ENCODE measurements at places on chromosomes 3 and 15.

- DNase-seq = no peak
These were observed 1020.5 kb upstream of the CFAP20DC start for GRCh38 chr3:60070366-60070765.

DNA sequence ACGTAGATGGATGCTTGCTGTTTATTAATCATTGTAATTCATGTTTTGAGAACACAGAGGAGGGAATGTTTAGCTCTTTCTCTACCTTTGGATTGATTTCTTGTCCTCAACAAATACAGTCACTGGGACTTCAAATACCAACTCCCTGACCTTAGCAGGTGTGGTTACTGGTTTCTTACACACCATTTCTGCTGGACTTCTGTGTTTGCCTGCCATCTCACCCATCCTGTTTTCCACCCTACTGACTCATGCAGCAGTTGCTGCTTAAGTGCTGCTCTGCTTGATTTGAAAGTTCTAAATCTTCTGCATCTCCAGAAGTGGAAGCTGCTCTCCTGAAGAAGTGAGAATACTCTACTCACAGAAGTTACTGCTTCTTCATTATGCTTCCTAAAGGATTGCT, 170.3 kb downstream of the ZPLD1 start:
- no peak for DNase-seq

DNA sequence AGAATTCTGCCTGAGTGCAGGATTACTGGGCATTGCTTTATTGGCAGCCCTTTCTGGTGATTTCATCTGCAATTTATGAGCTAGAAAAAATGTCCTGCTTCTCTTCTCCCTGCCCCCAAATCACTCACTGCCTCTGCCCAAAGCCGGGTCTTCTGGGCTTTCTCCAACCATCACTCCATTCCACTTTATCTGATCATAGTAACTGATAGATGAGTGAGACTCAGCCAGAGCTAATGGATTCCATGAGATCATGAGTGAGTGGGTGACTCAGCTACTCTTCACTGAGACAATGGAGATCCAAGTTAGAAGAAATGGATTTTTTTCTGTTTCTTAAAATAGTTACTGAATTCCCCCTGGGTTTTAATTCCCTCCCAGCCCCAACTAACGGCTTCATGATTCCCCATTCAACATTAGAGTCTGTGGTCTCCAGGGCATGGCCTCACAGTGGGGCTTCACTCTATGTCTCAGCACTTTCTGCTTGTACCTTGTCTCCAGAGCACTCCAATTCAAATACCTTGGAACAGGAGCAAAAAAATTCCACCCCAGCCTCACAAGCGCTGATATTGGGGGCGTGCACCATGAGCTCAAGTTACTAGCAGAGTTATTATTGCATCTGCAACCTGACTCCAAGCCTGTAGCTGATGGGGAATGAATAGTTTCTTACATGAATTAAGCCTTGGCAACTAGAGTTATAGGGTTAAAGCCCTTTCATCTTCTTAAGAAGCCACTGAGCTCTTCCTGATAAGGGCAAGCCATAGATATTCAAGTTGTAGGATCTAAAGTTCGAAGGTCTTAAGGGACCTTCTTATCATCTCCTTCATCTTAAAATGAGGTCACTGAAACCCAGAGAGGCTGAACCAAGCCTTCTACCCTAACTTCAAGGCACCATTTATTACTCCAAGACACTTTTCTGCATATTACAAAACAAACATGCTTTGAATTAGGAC, 85.9 kb downstream of the AGBL1 start:
- DNase-seq = no peak

DNA sequence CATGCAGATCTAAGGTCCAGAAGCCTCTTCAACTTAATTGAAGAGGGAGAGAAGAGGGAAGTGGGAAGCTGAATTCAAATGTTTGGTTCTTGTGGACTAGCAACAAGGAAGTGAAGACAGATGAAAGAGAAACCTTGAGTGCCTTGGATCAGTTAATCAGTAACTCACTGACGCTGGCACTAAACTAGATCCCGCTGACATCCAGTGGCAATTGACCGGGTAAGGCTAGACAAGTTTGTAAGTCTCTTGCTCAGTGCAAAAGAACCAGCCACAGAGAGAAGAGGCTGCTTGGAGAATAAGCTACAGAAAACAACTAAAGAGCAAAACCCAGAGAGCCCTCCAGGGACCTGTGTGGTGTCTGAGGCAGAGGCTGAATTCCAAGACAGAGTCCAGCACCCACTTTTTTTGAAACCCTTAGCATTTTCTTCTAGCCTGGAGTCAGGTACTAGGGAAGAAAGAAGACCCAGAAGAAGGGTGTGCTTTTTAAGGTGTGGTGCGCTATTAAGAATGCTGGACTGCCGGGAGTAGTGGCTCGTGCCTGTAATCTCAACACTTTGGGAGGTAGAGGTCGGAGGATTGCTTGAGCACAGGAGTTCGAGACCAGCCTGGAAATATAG, 6.9 kb downstream of the PLCH1 start:
- DNase-seq = peak; percentile 42

GRCh38 chr3:99842826-99843589, 25.3 kb downstream of the CMSS1 start:
- peak; percentile 74 for DNase-seq

- DNase-seq = no peak
These were observed 382.4 kb downstream of the SHQ1 start for GRCh38 chr3:72465853-72466252.

DNA sequence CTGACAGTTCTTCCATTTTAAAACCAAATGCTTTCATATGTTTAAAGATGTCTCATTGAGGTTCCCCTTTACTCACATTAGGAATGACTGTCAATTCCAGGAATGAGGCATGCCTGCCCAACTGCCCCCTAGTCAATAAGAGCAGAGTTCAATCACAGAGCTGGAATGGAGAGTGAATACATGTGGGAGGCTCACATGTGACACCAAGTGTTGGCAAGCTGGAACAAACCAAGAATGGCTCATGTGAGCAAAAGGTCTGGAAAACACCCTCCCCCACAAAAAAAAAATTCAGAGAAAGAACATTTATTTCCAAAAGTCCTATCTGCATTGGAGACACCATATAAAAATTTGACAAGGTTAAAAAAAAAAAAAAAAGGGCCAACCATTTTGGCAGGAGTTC, 3.7 kb downstream of the PBRM1 start:
- peak; percentile 72 for DNase-seq

- no peak for DNase-seq
These were observed 63.3 kb upstream of the TPM1 start for GRCh38 chr15:62979252-62979651.

DNA sequence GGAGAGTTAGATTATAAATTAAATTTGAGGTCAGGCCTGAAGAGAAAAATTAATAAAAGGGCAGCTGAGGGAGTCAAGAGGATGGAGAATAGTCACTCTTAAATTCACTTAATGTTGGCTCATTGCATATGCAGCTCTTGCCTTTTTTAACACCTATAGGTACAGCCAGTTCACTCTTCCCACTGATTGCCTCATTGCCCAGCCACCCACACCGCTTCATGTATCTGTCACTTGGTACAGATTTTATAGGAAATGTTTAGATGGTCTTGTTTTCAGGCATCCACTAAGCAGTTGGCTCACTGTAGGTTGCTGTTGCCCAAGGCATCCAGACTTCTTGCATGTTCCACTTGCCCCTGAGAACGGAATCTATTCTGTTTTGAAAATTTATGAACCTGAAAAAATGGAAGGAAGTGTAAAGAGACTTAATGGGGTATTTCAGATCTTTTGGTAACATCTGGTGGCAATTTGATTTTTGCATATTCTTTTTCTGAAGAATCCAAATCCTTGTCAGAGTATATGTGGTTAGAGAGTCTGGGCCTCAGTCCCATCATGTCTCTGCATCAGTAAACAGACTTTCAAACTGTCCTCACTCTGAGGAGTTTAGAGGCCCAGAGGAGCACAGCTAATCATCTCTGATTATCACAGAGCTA, 151.9 kb downstream of the RBPMS2 start:
- DNase-seq = no peak

GRCh38 chr3:15844889-15845288, 47.1 kb upstream of the ANKRD28 start:
- DNase-seq = no peak

- peak; percentile 29 for DNase-seq
These were observed 27.5 kb downstream of the AQP9 start for GRCh38 chr15:58165661-58166060.

GRCh38 chr3:189049458-189050236, 122.1 kb upstream of the TPRG1 start:
- peak; percentile 4 for DNase-seq

GRCh38 chr3:12513694-12514446, 29.6 kb downstream of the TSEN2 start:
- DNase-seq = no peak

DNA sequence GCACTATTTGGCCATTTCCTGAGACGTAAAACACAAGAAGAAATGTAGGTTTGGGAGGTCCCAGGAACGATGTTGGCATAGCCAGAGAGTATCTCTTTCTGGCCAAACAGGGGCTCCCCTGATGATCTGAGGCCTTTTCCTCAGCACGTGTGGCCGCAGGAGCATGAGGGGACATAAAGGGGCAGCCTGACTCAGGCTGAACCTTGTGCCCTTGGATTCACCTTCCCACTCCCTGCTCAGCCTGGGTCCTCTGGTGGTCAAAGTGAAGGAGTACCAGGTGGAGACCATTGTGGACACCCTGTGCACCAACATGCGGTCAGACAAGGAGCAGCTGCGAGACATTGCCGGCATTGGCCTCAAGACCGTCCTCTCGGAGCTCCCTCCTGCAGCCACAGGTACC, 10.6 kb downstream of the CAND2 start:
- DNase-seq = no peak

GRCh38 chr3:152174876-152175527, 93.7 kb upstream of the MBNL1 start:
- no peak for DNase-seq

- DNase-seq = peak; percentile 86
These were observed 8.4 kb upstream of the ATR start for GRCh38 chr3:142586803-142587406.

DNA sequence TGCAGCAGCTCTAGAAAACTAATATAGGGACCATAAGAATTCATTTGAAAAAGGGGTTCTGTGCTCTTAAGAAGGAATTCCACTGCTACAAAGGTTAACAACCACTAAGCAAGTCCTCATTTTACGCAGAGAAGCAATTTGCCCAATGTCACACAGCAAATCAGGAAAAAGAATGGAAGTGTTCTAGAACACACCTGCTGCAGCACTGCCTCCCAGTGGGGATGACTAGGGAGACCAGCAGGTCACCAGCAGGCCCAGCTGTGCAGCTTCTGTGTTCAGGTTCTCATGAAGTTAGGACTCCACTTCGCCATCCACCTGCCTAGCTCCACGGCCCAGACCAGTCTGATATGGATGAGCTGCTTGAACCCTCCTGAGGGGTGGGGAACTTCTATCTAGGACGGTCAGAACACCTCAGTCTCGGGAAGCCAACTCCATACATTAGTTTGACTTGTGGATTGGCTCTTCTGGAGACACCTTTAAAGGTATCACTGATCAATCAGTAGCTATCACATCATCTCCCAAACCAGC, 18.6 kb downstream of the POMGNT2 start:
- peak; percentile 40 for DNase-seq

- DNase-seq = no peak
These were observed 1.9 kb downstream of the ROBO2 start for GRCh38 chr3:77041811-77042210.

DNA sequence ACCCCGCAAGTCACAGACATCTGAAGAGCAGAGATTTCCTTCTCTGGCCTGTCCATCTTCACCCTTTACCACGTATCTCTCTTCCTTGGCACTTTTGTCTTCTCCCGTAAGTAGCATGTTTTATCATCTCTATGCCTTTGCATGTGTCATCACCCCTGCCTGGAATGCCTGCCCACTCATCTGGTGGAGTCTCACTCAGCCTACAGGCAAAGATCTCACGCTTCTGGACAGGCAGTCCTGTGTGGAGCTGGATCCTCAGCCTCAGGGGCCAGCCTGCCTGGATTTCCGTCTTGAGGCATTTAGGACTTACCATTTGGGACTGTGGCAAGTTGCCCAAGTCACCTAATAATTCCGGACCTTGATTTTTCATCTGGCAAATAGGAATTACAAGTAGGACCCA, 114.3 kb upstream of the CACNA2D3 start:
- DNase-seq = no peak

GRCh38 chr3:98892263-98892662, 9.2 kb downstream of the DCBLD2 start:
- no peak for DNase-seq

- no peak for DNase-seq
These were observed 39.3 kb upstream of the PPP4R2 start for GRCh38 chr3:72957297-72957696.

- no peak for DNase-seq
These were observed 39.2 kb upstream of the VPS8 start for GRCh38 chr3:184772667-184773272.

- no peak for DNase-seq
These were observed 269.4 kb upstream of the PEX5L start for GRCh38 chr3:180306155-180306554.

- peak; percentile 23 for DNase-seq
These were observed 56.4 kb downstream of the RPL39L start for GRCh38 chr3:187082758-187083375.

DNA sequence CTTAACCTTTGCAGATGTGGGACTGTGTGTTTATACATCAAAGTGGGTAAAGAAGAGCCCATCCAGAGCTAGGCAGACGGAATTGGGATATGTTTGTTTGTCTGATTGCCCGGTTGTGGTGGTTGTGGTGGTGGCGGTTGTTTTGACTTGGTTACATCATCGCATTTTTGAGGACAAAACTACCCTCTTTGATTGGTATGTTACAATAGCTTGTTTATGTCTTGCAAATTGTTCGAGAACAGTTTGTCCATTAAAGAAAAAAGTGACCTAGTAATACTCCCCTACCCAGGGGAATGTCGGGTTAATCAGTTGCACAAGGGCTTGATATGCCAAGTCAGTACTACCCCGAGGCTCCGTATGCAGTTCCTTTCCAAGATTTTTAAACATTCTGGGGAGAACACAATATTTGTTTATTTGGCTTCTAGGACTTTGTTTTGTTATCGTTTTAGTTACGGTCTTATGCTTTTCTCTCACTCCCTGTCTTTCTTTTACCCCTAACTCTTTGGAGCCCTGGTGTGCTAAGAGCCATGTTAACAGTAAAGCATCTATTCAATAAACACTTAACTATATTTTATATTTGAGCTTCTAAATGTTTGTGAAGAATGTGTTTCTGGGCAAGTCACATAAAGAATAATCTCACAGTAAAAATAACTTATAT, 315.4 kb downstream of the LPP start:
- no peak for DNase-seq

- no peak for DNase-seq
These were observed 489.0 kb upstream of the CDIN1 start for GRCh38 chr15:36090286-36090946.

GRCh38 chr3:105359098-105359762, 7.5 kb upstream of the ALCAM start:
- no peak for DNase-seq

DNA sequence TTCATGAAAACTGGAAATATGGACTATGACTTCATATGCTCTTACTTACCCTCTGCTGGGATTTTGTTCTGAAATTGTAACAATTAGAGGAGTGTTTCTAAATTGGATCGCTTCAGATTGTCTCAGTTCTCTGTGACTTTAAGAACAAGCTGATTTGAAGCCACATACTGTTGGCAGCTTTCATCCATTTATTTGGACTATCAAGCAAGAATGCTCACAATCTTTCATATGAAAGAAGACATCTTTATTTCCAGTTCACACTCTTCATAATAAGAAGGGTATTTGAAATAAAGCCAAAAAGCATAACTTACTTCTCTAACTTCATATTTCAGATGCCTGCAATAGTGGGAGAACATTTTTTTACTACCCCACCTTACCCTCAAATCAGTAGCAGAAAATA, 491.6 kb upstream of the TPRG1 start:
- no peak for DNase-seq

GRCh38 chr3:85244519-85244918, 285.7 kb downstream of the CADM2 start:
- no peak for DNase-seq

GRCh38 chr3:24222165-24222805, 272.4 kb downstream of the THRB start:
- DNase-seq = no peak

All from hematopoietic multipotent progenitor cell treated with erythropoietin and hydrocortisone succinate and interleukin-3 and kit ligand, for 4 days (in vitro differentiated cells).